Fibroblast of skin of right biceps (primary cell): ENCODE measurements at places on chromosomes 7 and 10.

DNA sequence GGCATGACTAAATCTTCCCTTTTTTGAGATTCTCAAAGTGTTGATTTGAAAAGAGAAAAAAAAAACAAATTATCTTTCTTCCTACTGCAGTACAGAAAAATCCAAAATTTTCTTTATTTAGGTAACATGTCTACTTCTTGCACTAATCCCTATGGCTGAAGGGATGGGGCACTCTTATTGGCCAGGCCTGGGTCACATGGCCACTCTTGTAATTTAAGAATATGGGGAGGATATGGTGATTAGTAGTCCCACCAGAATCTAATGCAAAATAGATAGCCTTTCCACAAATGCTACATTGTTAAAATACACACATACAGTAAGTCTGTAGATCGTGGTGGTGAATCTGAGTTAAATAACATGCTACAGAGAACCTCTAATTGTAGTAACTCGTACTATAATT lies 7.0 kb upstream of the PALS2 start:
- no peak for DNase-seq

GRCh38 chr7:14286036-14286435 lies 296.6 kb upstream of the ETV1 start:
- DNase-seq = no peak

- peak; percentile 9 for DNase-seq
These were observed 8.3 kb upstream of the ATP6V0E2 start for GRCh38 chr7:149865437-149865836.

GRCh38 chr7:95330204-95330960 lies 6.0 kb upstream of the PON1 start:
- peak; percentile 70 for DNase-seq

DNA sequence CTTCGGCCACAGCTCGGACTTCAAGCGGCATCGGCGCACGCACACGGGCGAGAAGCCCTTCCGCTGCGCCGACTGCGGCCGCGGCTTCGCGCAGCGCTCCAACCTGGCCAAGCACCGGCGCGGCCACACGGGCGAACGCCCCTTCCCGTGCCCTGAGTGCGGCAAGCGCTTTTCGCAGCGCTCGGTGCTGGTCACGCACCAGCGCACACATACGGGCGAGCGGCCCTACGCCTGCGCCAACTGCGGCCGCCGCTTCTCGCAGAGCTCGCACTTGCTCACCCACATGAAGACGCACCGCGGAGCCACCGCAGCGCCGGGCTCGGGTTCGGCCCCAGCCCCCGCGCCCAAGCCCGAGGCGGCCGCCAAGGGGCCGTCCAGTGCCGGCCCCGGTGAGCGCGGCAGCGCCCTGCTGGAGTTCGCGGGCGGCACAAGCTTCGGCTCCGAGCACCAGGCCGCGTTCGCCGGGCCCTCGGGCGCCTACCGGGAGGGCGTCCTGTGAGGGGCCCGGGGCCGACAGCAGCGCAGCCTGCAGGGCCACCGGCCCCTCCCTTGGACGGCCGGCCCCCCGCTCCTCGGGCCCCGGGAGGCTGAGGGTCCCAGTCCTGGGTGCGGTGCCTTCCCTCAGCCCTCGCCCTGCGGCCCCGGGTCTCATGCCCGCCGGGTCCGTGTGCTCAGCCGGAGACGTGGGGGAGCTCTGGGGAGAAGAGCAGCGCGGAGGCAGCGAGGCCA lies 17.2 kb downstream of the ZNF316 start:
- no peak for DNase-seq

- DNase-seq = no peak
These were observed 25.3 kb downstream of the CCDC7 start for GRCh38 chr10:32471232-32471631.

GRCh38 chr10:121442086-121442935 lies 155.9 kb downstream of the FGFR2 start:
- DNase-seq = no peak

GRCh38 chr7:143085109-143085508 lies 33.0 kb downstream of the OR6V1 start:
- no peak for DNase-seq

DNA sequence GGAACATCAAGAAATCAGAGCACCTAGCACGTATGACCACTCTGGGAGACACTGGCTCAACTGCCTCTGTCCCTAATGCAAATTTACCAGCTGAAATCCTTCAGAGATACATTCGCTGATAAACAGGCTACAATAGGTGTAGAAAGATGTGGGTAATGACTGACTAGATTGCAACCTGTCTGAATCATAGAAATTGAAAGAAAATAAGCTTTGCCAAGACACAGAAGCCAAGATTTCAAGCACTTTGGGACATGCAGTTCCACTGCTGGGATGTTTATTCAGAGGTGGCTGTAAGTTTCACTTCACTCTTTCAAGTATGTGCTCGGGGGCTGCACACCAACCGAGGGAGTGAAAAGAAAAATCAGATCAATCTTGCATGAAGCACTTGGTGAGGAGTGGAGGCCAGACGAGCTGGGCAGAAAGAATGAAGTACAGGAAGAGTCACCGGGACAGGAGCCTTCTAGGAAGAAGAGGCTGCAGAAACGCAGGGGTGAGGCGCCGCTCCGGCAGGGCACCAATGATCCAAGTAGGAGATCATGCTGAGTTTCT lies 276.7 kb downstream of the PARD3 start:
- peak; percentile 22 for DNase-seq

GRCh38 chr7:99459087-99459486 lies 6.9 kb downstream of the ATP5MF start:
- peak; percentile 12 for DNase-seq

DNA sequence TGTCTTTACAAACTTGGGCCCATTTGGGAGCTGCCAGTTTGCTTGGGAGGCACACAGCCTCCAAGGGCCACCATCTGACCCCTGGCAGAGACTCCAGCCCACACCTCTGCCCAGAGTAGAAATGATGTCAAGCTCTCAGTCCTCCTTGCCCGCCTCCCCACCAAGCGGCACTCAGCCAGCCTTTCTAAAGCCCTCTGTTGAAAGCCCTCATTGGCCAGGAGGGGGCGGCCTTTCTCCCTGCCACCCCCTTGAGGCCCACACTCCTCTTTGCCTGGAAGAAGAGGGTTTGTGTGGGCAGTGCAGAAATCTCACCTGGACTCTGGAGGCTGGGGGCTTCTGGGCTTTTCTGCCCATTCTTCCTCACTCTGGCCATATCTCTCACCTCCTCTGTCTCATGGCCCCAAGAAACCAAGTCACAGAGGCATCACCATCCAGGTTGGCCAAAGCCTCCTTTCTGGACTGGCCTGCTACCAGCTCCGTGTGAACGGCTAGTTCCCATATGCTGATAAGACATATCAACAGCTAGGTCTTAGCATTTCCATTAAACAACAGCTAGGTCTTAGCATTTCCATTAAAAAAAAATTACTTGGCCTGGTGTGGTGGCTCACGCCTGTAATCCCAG lies 36.1 kb downstream of the UBTD1 start:
- DNase-seq = peak; percentile 34

DNA sequence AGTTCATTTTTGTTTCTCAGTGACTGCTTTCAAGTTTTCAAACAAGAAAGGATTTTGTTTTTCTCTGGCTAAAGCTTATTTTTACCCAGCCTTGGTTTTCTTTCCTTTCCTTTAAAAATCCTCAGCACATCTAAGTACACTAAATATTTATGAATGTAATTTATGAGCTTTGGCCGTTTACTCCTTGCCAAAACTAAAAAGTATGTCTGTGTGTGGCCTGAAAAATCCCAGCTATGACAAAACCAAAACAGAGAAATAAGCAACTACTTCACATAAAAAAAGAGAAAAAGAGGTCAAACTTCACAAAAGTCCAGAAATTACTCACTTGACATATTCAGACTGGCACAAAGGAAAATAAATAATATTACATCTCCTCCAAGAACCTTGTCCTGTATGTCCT lies 365.1 kb upstream of the NFE2L3 start:
- peak; percentile 40 for DNase-seq

- DNase-seq = peak; percentile 62
These were observed 21.3 kb upstream of the KCNK18 start for GRCh38 chr10:117175901-117176534.

DNA sequence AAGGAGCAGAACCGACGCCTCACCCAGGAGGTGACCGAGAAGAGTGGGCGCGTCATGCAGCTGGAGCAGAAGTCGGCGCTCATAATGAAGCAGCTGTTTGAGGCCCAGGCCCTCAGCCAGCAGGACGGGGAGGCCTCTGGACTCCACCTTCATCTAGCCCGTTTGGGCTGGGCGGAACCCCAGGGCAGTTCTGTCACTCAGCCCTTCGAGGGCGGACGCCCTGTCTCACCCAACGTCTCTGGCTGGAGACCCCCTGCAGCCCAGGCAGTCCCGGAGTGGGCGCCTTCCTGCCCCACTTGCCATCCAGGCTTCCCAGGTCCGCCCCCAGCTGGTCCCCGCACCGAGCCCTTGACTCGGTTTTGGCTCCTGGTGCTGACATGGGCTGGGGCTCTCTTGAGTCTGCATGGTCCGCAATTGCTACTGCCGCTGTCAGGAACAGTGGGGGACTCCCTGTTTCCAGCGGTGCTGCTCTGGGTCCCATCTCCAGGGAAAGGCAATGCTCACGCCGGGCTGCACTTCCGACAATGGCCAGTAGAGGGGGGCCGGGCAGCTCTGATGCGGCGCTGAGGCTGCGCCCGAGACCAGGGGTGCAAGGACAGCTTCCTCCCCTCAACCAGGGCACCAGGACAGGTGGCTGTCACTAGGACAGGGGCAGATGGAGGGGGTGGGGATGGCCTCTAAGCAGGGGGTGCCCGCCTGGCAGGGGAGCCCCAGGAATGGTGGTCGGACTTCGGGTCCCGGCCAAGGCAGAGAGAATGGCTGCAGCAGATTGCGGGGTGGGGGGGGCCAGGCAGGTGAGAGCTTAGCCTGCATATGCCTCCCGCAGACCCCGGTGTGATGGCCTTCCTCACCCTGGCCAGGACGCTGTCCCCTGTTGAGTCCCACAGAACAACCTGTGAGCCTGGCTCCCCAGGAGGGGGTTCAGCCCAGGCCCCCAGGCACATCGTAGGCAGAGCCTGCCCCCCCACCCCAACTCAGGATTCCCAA lies 71.2 kb upstream of the KCTD7 start:
- DNase-seq = peak; percentile 39

DNA sequence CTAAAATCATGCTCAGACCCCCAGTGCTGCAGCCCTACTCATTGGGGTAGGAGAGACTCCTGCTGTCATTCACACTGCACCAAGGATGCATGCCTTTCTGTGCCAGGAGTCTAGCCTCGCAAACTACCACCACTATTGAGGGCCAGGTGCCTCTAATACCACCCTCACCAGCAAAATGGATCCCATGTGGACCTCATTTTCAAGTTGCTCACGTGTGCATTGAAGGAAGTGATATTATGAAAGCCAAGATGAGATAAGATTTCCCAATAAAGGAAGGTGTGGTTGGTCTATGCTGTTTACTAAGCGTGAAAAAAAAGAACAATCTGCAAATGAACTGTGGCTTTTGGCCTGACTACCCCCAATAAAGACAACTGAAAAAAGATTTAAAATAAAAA lies 7.2 kb upstream of the LAMTOR4 start:
- no peak for DNase-seq

- DNase-seq = no peak
These were observed 19.1 kb downstream of the MINDY4 start for GRCh38 chr7:30790356-30790755.

DNA sequence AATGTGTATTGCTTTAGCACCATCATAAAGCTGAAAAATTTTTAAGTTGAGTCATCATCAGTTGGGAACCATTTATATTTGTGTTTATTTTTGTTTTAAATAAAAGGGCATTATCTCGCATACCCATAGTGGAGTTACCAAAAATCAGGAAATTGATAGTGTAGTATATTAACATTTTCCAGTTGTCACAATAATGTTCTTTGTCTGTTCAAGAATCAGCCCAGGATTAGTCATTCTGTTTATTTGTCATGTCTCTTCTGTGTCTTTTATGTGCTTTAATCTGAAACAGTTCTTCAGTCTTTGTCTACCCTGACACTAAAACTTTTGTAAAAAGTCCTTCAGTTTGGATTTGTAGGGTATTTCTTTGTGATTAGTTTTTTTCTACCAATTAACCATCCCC lies 827.8 kb upstream of the ZWINT start:
- no peak for DNase-seq

DNA sequence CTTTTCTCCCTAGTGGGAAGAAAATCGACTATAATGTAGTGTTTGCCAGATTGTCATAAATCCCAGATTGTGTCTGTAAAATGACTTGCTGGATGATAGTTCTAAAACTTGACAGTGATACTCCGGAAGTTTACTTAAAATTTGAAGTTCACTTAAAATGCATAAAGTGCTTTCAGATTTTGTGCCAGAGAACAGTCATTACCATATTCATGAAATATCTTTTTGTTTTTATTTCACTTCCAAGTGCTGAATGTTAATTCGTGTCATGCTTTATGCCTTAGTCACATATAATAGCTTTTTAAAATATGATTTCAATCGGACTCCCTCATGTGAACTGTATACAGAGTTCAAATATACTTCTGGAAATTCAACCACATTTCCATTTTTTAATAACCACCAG lies 30.4 kb downstream of the PRPF18 start:
- peak; percentile 64 for DNase-seq

DNA sequence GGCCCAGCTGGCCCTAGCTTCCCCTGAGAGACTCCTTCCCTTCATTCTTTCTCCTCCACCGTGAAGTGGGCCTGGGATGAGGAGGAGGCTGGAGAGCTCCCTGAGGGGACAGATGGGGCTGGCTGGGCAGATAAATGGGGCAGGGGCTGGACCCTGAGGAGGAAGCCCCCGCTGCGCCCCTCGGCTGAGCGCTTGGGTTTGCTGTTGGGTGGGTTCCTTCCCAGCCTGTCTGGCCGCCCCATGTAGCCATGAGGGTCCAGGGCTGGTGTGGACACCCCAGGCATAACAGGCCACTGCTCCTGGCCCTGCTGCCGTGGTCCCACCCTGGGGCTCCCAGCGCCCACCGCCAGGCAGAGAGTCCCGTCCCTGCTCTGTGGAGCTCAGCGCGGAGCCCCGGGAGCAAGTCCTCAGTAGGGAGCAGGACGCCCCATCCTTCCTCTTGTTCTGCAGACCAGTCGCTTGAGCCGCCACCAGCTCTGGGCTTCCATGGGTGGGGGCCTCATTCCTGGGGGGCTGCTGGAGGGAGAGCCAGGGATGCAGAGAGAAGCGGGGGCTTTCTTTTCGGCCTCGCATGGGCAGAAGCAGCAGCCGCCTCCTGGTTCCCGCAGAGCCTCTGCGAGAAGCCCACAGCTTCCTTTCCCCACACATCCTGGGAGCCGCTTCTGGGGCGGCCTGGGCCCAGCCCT lies 266.4 kb upstream of the TCERG1L start:
- no peak for DNase-seq

DNA sequence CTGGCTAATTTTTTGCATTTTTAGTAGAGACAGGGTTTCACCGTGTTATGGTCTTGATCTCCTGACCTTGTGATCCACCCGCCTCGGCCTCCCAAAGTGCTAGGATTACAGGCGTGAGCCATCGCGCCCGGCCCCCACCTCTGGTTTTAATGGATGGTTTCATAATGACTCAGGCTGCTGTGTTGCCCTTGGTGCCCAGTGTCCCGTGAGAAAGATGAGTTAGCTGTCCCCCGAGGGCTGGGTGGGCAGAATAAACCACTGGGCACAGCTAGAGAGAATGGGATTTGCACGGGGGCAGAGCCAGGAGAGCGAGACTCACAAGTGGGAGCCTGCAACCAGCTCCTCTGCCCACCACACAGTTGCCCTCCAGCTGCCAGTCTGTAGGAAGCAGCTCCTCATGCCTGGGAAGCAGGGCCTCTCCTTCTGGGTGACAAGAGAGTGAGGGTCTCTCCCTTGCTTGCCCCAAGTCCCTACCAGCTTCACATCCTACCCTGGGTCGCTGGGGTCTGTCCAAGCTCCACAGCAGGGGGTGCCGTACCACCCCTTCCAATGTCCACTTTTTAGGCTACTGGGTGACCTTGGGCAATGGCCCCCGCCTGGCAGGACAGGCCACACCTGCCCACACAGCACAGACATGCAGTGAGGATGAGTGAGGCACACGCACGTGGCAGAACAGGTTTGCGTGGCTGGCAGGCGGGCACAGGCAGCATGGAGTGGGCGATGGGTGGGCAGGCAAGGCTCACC lies 16.1 kb upstream of the NDST2 start:
- peak; percentile 9 for DNase-seq
